ENCODE measurements at places on chromosomes 13 and 19. TPM values are rescaled to one million over a fixed set of nuclear protein-coding genes. Genes with fewer than 3 reads are reported as not detected.

- peaks cover 15% of the 10 kb centered on the region for H3K27me3 ChIP-seq
- peaks cover 60% of the 10 kb centered on the region for H3K4me1 ChIP-seq
- H3K36me3 ChIP-seq: peaks cover 9% of the 10 kb centered on the region
- no peak for DNase-seq
- H3K27ac ChIP-seq: no peak overlapping the region
- peak overlapping the region; percentile 86 for H3K4me3 ChIP-seq
Measured at GRCh38 chr19:10288662-10289166, 1.0 kb upstream of the ICAM5 start.

- no peak for DNase-seq
- peaks cover 19% of the 10 kb centered on the region for H3K4me1 ChIP-seq
- H3K27me3 ChIP-seq: no peaks in the 10 kb centered on the region
- peak overlapping the region; percentile 96 for H3K4me3 ChIP-seq
Measured at GRCh38 chr19:52941941-52942385, 18.7 kb upstream of the ZNF888 start.

DNA sequence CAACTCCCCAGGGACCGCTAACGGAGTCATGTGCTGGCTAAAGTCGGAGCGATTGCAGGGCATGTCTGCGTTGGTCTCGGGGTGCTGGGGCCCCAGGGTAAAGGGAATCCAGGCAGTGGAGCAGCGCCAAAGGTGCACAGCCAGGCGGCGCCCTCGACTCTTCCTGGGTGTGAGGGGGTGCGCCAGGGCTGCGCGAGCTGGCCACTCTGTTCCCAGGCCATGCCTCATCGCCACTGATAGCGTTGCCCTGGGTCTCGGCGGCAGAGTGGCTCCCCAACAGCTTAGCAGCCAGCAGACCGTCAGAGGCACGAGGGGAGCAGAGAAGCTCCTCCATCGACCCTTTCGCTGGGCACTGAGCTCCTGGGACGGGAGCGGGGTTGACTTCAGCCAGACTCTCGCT, 152.7 kb downstream of the B3GLCT start:
- H3K27me3 ChIP-seq: peaks cover 21% of the 10 kb centered on the region
- H3K27ac ChIP-seq: no peak overlapping the region
- no peaks in the 10 kb centered on the region for H3K36me3 ChIP-seq
- H3K4me1 ChIP-seq: no peaks in the 10 kb centered on the region
- no peak overlapping the region for H3K4me3 ChIP-seq
- DNase-seq: no peak

DNA sequence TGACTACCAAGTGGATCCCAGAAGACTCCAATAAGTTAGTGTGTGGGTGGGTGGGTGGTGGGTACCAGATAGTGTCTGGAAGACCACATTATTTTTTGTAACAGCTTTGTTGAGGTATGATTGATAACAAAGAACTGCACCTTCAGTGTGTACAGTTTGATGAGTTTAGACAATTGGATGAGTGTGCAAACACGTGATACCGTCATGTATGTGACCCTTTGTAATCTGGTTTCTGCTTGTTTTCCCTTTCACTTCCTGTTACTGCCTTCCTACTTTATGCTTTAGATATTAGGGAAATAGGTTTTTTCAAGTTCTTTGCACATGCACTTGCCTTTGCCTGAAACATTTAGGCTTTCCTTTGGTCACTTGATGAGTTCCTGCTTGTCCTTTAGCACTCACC, 8.5 kb downstream of the RPL21 start:
- H3K27ac ChIP-seq: peak overlapping the region; percentile 80
- H3K4me1 ChIP-seq: peaks cover 82% of the 10 kb centered on the region
- H3K36me3 ChIP-seq: peaks cover 53% of the 10 kb centered on the region
- no peaks in the 10 kb centered on the region for H3K27me3 ChIP-seq
- peak overlapping the region; percentile 9 for H3K4me3 ChIP-seq
- no peak for DNase-seq

DNA sequence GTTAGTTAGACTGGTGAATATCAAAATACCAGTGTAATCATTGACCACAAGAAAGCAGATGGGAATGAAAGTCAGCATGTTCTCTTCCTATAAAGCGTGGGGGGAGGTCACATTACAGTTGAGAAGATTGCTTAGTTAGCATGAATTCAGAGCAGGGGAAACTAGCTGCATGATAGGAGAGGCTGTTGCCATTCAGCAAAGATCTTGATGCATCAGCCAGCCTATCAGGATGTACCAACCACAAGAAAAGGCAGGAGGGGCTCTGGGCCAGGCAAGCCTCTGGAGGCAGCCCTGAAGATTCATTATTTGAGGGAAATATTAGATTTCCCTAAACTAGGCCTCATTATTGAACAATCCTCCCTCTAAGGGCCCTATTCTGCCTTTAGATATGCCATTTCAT, 5.0 kb upstream of the MTMR6 start:
- peaks cover 10% of the 10 kb centered on the region for H3K4me1 ChIP-seq
- DNase-seq: no peak
- H3K27me3 ChIP-seq: peaks cover 6% of the 10 kb centered on the region
- H3K36me3 ChIP-seq: no peaks in the 10 kb centered on the region
- peak overlapping the region; percentile 7 for H3K27ac ChIP-seq

DNA sequence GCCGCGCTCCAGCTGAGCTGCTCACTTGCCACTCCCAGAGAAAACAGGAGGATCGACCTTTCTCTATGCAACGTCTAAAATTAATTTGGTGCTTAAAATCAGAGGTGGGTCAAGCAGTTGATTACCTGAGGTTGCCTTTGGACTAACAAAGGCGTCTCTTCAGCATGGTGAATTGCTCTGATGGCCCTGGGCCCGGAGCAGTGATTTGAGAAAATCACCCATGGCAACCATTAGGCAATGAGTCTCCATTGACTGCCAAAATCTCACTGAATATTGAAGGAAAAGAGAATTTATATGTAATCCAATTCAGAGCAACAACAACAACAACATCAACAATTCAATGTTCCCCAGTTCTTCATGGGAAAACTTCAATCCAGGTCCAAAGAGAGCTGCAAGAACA, 61.8 kb downstream of the IRS2 start:
- H3K4me1 ChIP-seq: peaks cover 15% of the 10 kb centered on the region
- no peak overlapping the region for H3K27ac ChIP-seq
- no peaks in the 10 kb centered on the region for H3K36me3 ChIP-seq

- H3K27ac ChIP-seq: no peak overlapping the region
- H3K36me3 ChIP-seq: no peaks in the 10 kb centered on the region
- no peak overlapping the region for H3K4me3 ChIP-seq
- no peaks in the 10 kb centered on the region for H3K27me3 ChIP-seq
Measured at GRCh38 chr13:21039097-21039800, 22.1 kb downstream of the LATS2 start.

GRCh38 chr13:54775501-54776191, 1747.0 kb downstream of the OLFM4 start:
- H3K27ac ChIP-seq: no peak overlapping the region
- no peak overlapping the region for H3K4me3 ChIP-seq
- H3K36me3 ChIP-seq: no peaks in the 10 kb centered on the region
- H3K4me1 ChIP-seq: no peaks in the 10 kb centered on the region
- no peaks in the 10 kb centered on the region for H3K27me3 ChIP-seq

- no peaks in the 10 kb centered on the region for H3K36me3 ChIP-seq
- DNase-seq: peak; percentile 39
- no peak overlapping the region for H3K4me3 ChIP-seq
- no peak overlapping the region for H3K27ac ChIP-seq
- peaks cover 6% of the 10 kb centered on the region for H3K4me1 ChIP-seq
Measured at GRCh38 chr19:15091918-15092753, 10.1 kb downstream of the OR1I1 start.

Gene GZMM
- 228 TPM for polyA plus RNA-seq

Gene OSCAR
- polyA plus RNA-seq: 0.16 TPM

Gene ZNF177
- 0.28 TPM for polyA plus RNA-seq

Gene S1PR4
- polyA plus RNA-seq: 470 TPM

Gene SARS2
- 14.9 TPM for polyA plus RNA-seq

Gene GRK1
- not detected for polyA plus RNA-seq

Gene CEACAM4
- not detected for polyA plus RNA-seq
